ENCODE measurements at places on chromosomes 6 and 20.

DNA sequence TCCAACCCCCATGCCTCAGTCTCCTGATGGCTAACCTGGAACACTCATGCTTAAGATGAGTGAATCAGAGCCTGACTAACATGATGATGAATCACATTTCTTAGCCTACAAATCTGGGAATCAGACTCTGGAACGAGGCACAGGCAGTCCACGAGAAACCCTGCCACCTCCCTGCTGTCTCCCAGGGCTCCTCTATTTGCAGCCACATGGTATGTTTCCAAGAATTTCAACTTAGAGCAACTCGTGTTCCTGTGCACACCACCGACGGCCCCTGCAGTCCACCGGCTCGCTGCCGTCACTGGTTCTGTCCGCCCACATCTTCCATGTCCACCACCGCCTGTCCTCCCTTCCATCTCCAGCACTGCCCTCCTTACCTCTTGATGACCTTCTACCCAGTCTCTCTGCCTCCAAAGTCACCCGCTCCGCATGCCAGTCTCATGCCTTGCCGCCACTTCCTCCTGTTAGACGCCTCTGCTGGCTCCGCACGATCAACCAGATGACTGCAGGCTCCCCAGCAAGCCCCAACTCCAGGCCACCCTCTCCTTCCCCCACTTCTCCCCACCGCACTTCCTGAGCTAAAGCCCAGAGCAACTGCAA lies 87.6 kb downstream of the AGPAT4 start:
- no peak for DNase-seq

- DNase-seq, result no peak
Measured at GRCh38 chr20:44615169-44615791, 32.9 kb downstream of the PKIG start.

DNA sequence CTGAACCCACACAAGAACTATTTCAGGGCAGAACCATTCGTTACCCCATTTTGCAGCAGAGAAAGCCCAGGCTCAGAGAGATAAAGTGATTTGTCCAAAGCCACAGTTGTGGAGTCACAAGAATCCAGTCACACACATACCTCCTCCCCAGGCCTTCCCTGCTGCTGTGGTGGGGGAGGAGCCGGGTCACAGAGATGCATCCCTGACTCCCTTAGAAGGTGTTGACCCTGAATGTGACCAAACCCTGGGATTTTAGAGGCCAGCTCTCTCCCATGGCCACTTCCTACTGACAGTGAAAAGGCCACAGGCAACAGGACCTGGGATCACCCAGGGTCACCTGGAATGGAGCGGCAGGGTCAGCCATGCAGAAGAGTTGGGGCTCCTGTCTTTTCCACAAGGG lies 48.6 kb downstream of the CHMP4B start:
- no peak for DNase-seq

DNA sequence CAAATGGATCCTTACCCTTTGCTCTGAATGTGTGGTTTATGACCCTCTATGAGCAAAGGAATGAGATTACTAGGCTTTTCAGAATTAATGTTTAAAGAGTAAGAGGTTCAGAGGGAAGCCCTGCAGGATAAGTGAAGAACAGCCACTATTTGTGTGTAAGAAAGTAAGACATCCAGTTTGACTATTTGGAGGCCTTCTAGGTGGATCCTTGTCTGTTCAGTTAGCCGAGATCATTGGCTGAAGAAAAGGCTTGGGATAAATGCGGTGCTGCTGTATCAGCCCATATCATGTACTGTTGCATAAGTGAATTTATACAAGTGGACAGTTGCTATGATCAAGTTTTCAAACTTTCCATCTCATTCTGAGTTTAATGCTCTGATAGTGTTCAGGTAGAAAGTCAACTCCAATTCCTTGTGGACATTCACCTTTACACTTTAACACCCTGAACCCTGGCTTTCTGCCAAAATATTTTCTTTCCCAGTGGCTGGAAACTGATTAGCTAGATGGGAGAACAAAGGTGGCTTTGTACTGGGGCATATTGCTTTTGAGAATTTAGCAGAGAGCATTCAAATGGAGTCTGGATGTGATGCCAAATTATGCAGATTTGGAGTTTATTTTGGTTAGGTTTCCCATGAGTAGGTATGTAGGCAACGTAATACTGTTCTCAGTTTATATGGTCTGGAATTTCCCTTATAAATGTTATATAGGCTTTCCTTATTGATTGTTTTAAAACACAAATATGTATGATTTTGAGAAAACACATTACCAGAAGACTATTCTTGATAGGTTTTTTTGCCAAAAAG lies 15.0 kb downstream of the PARD6B start:
- DNase-seq, result no peak

GRCh38 chr6:41470029-41470330 lies 76.2 kb upstream of the FOXP4 start:
- no peak for DNase-seq

Data from cortex of kidney (tissue), 1 donor.